ENCODE measurements at places on chromosomes 6 and 20. TPM values are rescaled to one million over a fixed set of nuclear protein-coding genes. Genes with fewer than 3 reads are reported as not detected.

SIGLEC1 gene
- total RNA-seq: not detected

F13A1 gene
- not detected for total RNA-seq

C20orf204 gene
- total RNA-seq: 0.12 TPM

KCNK16 gene
- not detected for total RNA-seq

FRS3 gene
- total RNA-seq: 3.0 TPM

NKAPL gene
- 2.3 TPM for total RNA-seq

SNX21 gene
- 69.8 TPM for total RNA-seq

PPIL6 gene
- 0.94 TPM for total RNA-seq

HLA-DQB1 gene
- total RNA-seq: not detected

IYD gene
- not detected for total RNA-seq

ATXN1 gene
- total RNA-seq: 13.0 TPM

TPD52L2 gene
- 137 TPM for total RNA-seq

BPIFB1 gene
- not detected for total RNA-seq

RRAGD gene
- 1.5 TPM for total RNA-seq

LZTS3 gene
- 5.7 TPM for total RNA-seq

MYH7B gene
- total RNA-seq: not detected

GNAS-AS1 gene
- total RNA-seq: not detected

CLPSL1 gene
- not detected for total RNA-seq

DAAM2 gene
- 11.2 TPM for total RNA-seq

GSTA1 gene
- total RNA-seq: not detected

MAFB gene
- 1.1 TPM for total RNA-seq

MYB gene
- total RNA-seq: not detected
